ENCODE measurements at places on chromosomes 16 and 17.

DNA sequence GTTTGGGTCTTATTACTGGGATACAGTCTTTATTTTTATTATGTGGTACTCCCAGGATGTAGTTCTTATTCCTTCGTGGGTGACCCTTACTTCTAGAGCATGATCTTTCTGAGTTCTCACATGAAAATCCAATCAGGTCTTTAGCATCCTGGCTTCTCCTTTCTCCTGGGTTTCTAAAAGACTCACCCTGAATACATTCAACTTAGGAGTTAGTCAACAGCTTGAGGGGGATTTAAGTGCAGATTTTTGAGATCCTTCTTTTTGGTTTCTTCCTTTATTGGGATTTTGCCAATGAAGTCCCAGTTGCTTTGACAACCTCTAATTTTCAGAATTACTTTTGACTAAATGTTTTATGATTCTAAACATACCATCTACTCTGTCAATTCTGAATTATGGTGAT is 68.2 kb downstream of the SIAH1 start:
- DNase-seq, result no peak

DNA sequence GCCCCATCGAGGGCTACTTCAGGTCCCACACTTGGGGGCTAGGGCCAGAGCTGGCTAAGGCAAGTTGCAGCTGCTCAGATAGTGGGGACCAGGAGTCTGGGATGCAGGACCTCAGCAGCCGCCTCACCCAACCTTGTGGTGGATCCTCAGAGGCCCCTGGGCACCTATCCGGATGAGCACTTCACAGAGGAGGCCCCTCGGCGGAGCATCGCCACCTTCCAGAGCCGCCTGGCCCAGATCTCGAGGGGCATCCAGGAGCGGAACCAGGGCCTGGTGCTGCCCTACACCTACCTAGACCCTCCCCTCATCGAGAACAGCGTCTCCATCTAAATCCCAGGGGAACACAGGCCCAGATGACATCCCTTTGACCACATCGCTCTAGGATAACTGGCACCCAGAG is 9.4 kb downstream of the ALOX15B start:
- no peak for DNase-seq

- DNase-seq, result peak; percentile 80
These were observed 59.0 kb downstream of the TANGO6 start for GRCh38 chr16:68902003-68902968.

DNA sequence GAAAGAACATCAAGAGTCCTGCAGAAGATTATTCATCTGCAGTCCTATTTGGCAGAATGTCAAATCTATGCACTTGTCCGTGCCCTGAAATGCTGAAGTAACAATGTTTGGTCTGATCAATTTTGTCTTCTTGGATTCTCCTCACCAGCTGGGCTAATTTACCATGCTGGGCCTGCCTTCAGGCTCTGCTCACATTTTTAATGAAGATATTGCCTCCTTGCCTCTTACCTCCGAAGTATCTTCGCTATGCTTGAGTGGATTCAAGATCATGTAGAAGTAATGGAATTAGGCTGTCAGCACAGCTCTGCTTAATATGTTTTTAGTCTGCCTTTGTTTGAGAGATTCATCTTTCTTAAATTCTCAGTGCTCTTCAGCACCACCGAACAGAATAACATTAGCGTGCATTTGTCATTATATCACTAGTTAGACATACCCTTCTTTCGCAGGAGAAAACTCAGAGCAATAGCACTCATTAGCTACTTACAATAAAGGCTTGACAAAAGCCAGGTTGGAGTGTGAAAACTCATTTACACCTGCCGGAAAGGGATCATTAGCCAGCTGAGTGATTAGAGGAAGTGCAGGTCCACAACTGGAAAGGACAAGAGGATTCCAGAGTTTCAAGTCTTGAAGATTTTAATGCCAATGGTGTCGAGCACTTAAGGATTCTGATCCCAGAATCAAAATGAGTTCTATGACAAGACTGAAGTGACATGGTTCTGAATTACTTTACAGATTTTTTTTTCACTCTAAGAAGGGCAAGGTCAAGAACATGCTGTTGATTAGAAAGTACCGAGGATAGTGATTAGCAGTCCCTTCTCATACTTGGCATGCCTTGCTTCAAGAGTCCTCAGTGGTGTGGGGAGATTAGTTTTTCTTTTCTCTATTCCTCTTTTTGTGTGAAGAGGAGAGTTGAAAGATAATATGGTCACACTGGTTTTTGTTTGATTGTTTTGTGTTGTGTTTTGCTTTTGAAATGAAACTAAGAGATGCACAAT is 405.6 kb upstream of the TOM1L1 start:
- DNase-seq, result no peak

- peak; percentile 94 for DNase-seq
These were observed 18.8 kb downstream of the ALOX15B start for GRCh38 chr17:8057691-8058114.
